ENCODE measurements at places on chromosomes 6 and 20. TPM values are rescaled to one million over a fixed set of nuclear protein-coding genes. Genes with fewer than 3 reads are reported as not detected.

DNA sequence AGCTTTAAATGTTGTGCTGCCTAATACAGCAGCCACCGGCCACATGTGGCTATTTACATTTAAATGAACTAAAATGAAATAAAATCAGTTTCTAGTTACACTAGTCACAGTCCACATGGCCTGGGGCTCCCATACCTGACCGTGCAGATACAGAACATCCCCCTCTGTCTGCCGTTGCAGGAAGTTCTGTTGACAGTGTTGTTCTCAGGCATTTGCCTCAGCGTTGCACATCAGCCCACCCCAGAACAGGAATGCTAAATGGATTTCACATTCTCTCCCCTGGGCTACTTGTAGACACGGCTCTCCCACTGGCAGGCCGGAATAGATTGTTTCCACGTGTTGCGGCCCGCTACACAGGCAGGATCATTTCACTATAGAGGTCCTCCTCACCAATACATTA, 26.3 kb downstream of the JAG1 start:
- H3K36me3 ChIP-seq = no peaks in the 10 kb centered on the region
- H3K27ac ChIP-seq = no peak overlapping the region
- H3K4me1 ChIP-seq = peaks cover 6% of the 10 kb centered on the region
- H3K4me3 ChIP-seq = no peak overlapping the region

DNA sequence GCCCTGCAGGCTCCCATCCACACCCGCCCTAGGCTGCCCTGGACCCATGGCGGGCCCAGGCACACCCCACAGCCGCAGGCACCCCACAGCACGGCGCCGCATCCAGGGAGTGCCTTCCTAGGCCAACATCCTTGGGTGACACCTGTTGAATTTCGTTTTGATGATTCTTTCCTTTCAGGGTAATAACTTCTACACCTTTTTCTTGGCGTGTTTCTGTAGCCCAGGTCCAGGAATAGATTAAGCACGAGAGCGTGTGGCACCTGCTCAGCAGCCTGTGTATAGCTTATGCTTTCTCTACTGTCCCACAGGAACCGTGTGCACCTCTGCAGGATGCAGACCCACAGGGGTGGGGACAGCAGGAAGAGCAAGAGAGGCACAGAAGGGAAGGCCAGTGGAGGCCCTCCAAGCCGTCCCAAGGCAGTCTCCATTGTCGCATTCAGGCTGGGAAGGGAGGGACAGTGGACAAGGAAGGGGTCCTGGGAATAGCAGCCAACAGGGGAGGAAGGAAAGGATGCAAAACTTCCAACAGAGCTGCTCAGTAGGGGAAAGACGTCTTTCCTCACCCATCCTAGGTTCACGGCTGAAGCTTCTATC, 118.1 kb upstream of the AFDN start:
- no peak overlapping the region for H3K27ac ChIP-seq
- H3K4me1 ChIP-seq = peaks cover 35% of the 10 kb centered on the region
- peaks cover 2% of the 10 kb centered on the region for H3K36me3 ChIP-seq
- DNase-seq = no peak

- H3K4me1 ChIP-seq = peaks cover 8% of the 10 kb centered on the region
- no peak overlapping the region for H3K4me3 ChIP-seq
- no peak for DNase-seq
Measured at GRCh38 chr20:57660922-57661745, 40.9 kb upstream of the ZBP1 start.

GRCh38 chr6:15267221-15267620, 21.4 kb downstream of the JARID2 start:
- peak overlapping the region; percentile 18 for H3K27ac ChIP-seq
- no peak overlapping the region for H3K4me3 ChIP-seq
- DNase-seq = no peak
- H3K4me1 ChIP-seq = peaks cover 74% of the 10 kb centered on the region
- H3K36me3 ChIP-seq = peaks cover 44% of the 10 kb centered on the region

DNA sequence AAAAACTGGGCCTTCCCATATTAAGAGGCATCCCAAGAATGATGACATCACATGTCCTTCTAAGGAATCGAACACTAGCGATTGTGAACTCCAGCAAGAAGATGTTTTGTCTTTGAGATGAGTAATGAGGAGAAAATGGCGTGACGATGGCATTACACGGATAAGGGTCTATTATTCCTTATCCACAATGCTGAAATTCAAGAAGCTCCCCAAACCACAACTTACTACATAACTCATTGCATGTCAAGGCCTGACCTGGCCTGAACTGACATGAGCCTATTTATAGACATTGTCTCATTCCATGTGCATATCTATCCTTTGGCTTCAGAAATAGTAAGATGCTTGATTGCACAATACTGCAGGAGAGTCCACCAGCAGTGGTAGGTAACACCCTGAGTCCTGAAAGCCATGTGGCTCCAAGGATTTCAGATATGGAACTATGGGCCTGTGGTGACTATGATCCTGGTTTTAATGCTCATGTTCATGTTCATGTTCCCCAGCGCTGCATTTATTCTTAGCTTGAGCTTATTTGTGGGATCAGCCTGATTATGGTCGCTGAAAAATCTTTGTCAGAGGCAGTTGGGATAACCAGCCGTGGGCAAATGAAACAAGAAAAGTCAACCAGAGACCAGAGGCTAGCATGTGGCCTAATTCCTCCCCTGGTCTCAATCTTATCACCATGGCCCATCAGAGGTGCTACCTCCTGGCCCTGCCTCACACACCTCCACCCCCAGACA, 183.2 kb upstream of the JARID2 start:
- H3K4me3 ChIP-seq = no peak overlapping the region
- no peaks in the 10 kb centered on the region for H3K36me3 ChIP-seq
- H3K27ac ChIP-seq = no peak overlapping the region
- peaks cover 16% of the 10 kb centered on the region for H3K4me1 ChIP-seq
- DNase-seq = no peak
- H3K27me3 ChIP-seq = no peaks in the 10 kb centered on the region

DNA sequence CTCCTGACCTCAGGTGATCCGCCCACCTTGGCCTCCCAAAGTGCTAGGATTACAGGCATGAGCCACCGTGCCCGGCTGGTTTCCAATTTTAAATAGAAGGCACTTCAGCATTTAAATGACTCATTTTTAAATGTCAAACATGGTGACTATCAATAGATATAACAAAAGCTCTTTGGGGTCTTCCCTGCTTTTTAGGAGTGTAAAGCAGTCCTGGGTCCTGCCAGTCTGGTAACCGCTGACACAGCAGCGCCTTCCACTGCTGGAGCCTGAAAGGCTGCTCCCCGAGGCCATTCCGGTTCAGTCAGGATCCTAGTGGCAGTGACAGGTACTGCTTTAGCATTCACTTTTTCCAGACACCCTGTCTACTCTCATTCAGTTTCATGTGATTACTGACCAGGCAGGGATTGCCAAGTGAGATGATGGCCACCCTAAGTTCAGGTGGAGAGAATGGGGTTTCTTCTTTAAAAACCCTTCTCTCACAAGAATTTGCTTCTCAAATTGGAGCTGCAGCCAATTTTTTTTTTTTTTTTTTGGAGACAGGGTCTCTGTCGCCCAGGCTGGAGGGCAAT, 5.1 kb downstream of the DIDO1 start:
- peak overlapping the region; percentile 55 for H3K4me3 ChIP-seq
- H3K36me3 ChIP-seq = peaks cover 21% of the 10 kb centered on the region
- peak overlapping the region; percentile 89 for H3K27ac ChIP-seq
- H3K4me1 ChIP-seq = peaks cover 62% of the 10 kb centered on the region
- no peaks in the 10 kb centered on the region for H3K27me3 ChIP-seq

DNA sequence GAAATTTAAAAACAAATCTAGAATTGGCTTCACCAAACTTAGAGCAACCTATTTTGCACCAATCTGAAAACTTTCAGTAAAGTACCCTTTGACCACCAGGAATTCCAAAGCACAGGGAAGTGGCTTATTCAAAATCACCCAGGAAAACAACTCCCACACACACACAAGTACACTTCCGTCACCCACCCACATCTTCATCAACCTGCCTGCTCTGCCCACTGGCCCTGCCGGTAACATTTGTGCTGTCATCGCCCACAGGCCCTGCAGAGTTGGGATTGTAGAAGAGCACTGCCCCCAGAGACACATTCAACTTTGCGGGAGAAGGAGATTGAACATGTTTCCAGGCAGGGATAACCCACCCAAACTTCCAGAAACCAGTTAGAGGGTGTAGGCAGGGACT, 19.3 kb upstream of the SCML4 start:
- peaks cover 5% of the 10 kb centered on the region for H3K27me3 ChIP-seq
- peak overlapping the region; percentile 80 for H3K27ac ChIP-seq
- peak; percentile 66 for DNase-seq
- H3K4me1 ChIP-seq = peaks cover 20% of the 10 kb centered on the region
- no peaks in the 10 kb centered on the region for H3K36me3 ChIP-seq
- peak overlapping the region; percentile 55 for H3K4me3 ChIP-seq

DNA sequence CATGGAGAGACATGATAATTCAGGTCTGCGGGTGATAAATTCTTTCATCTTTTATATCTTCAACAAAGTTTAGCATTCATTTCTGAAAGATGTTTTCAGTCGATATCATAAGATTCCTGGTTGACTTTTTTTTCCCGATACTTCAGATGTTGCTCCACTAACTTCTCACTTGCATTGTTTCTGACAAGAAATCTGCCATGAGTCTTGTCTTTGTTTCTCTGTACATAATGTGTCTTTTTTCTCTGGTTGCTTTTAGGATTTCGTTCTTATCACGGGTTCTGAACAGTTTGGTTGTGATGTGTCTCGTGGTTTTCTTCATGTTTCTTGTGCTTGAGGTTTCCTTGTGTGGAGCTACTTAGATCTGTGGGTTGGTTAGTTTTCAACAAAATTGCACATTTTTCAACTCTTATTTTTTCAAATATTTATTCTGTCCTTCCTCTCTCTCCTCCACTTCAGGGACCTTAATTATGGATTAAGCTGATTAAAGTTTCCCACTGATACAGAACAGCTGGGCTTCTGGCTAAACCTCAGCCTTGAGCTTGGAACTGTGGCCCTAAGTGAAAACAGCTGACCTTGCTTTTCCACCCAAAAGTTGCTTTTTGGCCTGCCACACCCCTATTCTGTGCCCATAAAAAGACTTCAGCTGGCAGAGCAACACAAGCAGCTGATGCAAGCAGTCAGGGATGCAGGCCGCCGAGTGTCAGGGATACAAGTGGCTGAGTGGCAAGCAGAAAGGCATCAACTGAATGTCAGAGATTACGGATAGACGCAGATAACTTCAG, 97.9 kb upstream of the SNX9 start:
- peaks cover 6% of the 10 kb centered on the region for H3K4me1 ChIP-seq
- H3K27ac ChIP-seq = peak overlapping the region; percentile 51
- H3K4me3 ChIP-seq = no peak overlapping the region
- DNase-seq = no peak
- peaks cover 25% of the 10 kb centered on the region for H3K27me3 ChIP-seq
- H3K36me3 ChIP-seq = peaks cover 2% of the 10 kb centered on the region

GRCh38 chr6:34888514-34888856, 570 bp upstream of the ANKS1A start:
- peaks cover 21% of the 10 kb centered on the region for H3K36me3 ChIP-seq
- peaks cover 31% of the 10 kb centered on the region for H3K4me1 ChIP-seq
- peak overlapping the region; percentile 99 for H3K27ac ChIP-seq
- H3K4me3 ChIP-seq = peak overlapping the region; percentile 100
- DNase-seq = no peak

DNA sequence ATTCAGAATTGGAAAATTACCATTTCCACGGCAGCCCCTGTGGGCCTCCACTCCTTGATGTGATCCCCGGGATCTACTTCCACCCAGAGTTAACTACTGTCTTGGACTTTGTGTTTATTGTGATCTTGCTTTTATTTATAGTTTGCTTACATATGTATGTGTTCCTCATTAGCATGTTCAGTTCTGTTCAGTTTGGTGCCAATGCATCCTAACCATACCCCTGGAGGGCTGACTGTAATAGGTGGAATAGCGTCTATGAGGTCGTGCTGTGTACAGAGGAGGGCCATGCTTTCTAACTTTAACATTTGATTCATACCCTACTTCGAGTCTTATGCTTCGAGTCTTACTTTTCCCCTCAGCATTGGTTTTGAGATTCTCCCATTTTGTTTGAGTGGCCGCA, 104.3 kb upstream of the SLC24A3 start:
- H3K27me3 ChIP-seq = no peaks in the 10 kb centered on the region
- no peaks in the 10 kb centered on the region for H3K36me3 ChIP-seq
- H3K27ac ChIP-seq = no peak overlapping the region
- no peak for DNase-seq
- H3K4me3 ChIP-seq = no peak overlapping the region
- no peaks in the 10 kb centered on the region for H3K4me1 ChIP-seq

GRCh38 chr20:25066386-25066785, 8.4 kb upstream of the ACSS1 start:
- no peak for DNase-seq
- no peaks in the 10 kb centered on the region for H3K36me3 ChIP-seq
- H3K27me3 ChIP-seq = peaks cover 48% of the 10 kb centered on the region
- H3K4me3 ChIP-seq = no peak overlapping the region
- no peak overlapping the region for H3K27ac ChIP-seq

- H3K27me3 ChIP-seq = no peaks in the 10 kb centered on the region
- DNase-seq = no peak
- no peaks in the 10 kb centered on the region for H3K4me1 ChIP-seq
- H3K36me3 ChIP-seq = peaks cover 24% of the 10 kb centered on the region
- H3K27ac ChIP-seq = no peak overlapping the region
Measured at GRCh38 chr6:99498421-99498820, 16.8 kb downstream of the USP45 start.

The CD93 gene
- total RNA-seq = 1.5 TPM

The PPP1R3G gene
- 0.05 TPM for total RNA-seq

Data from activated CD4-positive, alpha-beta T cell treated with anti-CD3 and anti-CD28 coated beads, Interleukin-2, amount 10 ng/mL, durations not matched to agents 24 days and 14 days (primary cell).